ENCODE measurements at places on chromosomes 6 and 20.

DNA sequence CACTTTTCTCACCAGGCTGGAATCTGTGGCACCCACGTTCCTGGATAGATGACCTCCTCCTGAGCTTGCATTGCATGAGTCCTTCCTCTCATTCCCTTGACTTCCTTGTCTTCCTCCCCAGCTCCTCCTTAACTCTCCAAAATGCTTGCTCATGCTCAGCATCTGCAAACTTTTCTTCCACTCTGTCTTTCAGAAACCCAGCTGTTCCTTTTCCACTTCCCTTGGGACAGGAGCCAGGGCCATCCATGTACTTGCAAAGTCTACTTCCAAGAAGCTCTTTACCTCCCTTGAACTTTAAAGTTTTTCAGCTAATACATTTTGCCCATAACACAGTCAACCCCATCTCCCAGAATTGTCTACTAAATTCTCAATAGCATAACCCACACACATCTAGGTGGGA lies 861.7 kb downstream of the QKI start:
- no peak for DNase-seq

DNA sequence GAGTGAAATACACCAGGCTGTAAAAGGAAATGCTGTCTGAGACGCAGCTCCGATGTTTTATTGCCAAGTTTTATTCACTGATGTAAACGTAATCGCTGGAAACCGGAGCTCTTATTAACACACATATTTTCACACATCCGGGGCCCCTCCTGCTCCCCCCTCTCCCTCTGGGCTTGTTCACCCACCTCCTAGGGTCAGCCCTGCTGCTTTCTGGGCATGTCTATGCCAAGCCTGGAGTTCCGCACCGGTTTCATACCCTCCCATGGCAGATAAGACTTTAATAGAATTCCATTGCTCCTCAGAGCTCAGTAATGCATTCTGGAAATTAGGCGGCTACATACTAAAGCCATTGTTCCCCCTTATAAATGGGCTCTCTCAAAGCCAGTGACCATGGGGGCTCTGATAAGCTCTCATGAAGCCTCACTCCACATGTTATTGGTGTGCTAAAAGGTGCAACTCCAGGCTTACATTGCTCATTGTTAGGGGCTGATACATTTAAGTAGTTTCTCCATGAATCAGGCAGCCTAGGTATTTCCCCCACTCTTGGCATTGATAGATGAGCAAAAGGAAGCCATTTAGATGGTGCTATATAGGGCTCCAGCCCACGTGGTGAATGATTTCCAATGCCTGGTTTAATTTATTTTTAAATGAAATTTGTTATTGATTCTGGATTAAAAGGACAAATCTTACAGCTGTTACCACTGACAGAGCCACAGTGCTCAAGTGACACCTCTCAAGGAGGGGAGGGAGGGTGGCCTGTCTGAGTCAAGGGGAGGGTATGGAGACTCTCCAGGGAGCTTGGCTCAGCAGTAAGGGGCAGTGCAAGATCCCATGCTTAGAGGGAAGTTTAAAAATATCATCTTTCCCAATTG lies 4.5 kb upstream of the VSTM2L start:
- DNase-seq = no peak

- DNase-seq = no peak
Observed at GRCh38 chr6:88952065-88952704, 11.2 kb downstream of the RNGTT start.

GRCh38 chr20:46350201-46350985 lies 42.1 kb upstream of the CDH22 start:
- no peak for DNase-seq

- DNase-seq = no peak
Observed at GRCh38 chr6:128630213-128630612, 109.8 kb upstream of the PTPRK start.

GRCh38 chr6:51266604-51267003 lies 447.9 kb downstream of the TFAP2B start:
- DNase-seq = no peak

DNA sequence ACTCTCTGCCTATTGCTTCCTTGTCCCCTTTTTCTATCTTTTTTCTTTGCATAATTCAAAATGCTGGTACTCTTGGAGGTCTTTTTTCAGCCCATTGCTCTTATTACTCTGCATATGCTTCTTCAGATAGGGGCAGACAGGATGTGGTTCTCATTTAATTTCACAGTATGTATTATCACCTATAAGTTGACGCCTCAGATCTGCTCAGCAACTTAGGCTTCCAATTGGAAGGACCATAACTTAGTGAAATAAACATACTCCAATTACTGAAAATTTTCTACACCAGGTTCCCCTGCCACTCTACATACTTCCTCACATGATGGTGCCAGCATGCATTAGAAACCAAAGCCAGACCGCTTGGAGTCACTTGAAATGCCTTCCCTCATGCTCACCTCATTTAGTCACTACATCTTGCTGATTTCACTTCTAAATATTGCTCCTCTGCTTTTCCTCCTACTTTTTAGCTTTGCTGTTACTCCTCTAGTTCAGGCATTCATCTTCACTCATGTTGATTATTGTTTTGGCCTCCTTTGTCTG lies 34.5 kb upstream of the AHI1 start:
- DNase-seq = no peak

Measured in iPS DF 19.7 (cell line).